CD8-positive, alpha-beta memory T cell (primary cell): ENCODE measurements at places on chromosomes 11 and 22.

DNA sequence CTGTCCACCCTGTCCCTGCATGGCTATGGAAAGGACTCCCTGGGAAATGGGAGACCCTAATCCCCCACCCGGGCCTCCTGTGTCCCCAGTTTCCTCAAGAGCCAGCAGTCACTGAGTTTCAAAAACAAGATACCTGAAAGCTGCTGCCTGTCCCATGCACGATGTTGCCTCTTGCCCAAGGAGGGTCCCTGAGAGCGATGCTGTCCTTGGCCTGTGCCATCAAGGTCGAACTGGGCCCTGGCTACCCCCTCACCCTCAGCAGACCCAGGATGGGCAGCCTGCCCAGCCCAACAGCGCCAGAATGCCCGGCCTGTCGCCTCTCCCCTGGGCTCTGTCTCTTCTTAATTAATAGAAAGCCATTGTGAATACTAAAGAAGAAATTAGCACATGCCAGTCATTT lies 104.5 kb upstream of the LMO1 start:
- no peak for DNase-seq

- peak; percentile 15 for DNase-seq
These were observed 678 bp upstream of the RANGAP1 start for GRCh38 chr22:41286639-41287091.

GRCh38 chr22:35697142-35697541 lies 20.5 kb upstream of the APOL5 start:
- no peak for DNase-seq

DNA sequence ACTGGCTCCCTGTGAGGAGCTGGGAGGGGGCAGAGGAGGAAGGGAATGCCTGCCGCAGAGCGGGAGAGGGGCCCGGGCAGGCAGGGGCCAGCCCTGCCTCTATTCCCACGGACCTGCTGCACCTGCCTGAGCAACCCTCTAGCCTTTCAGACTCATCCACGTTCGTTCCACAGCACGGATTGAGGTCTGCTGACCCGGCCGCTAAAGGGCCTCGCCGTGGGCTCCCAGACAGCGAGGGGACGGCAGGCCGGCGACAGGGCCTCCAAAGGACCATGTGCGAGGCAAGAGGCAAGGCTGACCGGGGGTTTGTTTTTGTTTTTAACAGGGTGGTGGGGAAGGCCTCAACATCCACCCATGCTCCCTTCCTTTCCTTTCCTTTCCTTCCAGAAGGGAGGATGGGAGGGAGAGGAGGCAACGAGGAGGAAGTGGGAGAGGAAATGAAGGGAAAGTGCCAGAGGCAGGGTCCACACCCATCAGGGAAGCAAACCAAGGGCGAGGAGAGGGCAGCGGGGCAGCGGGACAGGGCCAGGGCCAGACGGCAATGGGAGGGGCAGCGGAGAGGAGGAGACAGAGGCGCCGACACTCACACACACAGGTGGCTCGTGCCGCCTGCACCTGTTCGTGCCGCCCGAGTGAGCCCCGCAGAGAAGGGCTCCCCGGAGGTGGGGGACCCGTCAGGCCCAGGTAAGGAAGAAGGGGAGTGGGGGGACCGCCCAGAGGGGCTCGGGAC lies 7.5 kb downstream of the LRFN4 start:
- DNase-seq = no peak

GRCh38 chr11:46277313-46277621 lies 195 bp upstream of the CREB3L1 start:
- DNase-seq = no peak

GRCh38 chr22:49970528-49971231 lies 10.1 kb downstream of the PIM3 start:
- DNase-seq = peak; percentile 95

- DNase-seq = no peak
These were observed 4.6 kb downstream of the CFL1 start for GRCh38 chr11:65853246-65853979.
